ENCODE measurements at places on chromosomes 12 and 14.

GRCh38 chr12:107064687-107065086 lies 28.7 kb downstream of the CRY1 start:
- DNase-seq, result no peak

DNA sequence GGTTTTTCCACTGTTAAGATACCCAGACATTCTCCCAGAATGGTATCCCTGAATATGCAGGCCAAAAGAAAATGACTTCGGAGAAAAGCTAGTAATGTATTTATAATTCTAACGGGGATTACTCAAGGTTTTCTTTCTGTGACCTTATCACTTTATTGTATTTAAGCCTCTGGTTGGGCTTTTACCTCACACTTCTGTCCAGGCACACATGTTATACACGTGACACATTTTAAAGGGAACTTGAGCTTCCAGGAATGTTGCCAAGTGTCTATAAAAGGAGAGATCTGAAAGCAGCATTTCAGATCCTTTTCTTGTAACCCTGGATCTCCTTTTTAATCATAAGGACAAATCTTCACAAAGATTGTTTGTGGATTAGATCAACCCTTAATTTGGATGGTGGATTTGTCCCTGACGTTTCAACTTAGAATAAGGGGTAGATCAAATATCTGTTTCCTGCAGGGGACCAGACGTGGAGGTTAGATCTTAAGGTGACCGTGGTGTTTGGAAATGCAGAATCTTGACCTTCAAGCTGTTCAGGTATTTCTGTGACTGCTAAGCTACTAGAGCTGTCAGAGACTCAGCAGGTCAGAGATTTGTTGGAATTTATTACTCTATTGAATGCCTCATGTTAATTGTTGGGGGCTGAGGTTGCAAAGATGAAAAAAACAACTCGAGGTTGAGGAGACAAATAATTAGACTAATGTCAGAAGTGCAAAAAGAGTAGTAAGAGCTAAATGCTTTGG lies 1.5 kb downstream of the CIPC start:
- DNase-seq, result no peak

- DNase-seq, result no peak
These were observed 448.4 kb upstream of the SEL1L start for GRCh38 chr14:81982046-81982445.

DNA sequence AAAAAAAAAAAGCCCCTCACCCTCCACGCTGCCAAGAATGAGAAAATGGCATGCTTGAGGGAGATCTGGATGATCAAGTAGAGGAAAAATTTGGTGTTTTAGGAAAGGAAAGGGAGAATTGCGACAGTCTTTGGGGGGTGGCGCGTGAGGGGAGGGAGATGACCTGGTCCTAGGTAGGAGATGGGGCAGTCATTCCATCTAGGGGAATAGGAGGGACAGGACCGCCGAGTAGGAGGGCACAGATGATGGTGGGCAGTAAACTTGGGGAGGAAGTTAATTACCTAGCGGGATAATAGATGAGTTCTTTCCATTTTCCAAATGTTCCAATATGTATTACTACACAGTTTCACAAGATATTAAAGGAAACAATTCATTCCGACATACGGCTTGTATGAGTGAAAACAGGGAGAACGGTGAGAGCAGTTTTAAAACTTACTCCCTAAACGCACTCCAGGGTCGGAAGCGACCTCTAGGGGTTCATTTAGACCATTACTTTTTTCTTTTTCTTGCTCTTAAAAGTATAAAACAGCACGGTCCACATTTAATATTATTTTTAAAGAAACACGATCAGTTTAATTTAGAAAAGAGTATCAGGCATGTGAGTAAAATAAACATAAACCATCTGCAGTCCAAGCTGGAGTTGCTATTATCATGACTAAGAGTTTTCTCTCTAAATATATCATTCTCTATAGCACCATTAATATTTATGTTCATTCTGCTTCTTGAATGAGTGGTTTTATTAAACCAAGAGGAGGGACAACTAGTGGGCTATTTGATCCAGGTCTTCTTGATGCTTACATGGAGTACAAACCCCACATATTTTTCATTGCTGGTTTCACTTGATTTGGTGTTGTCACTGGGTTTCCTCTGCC lies 3.0 kb upstream of the FNTB start:
- no peak for DNase-seq

DNA sequence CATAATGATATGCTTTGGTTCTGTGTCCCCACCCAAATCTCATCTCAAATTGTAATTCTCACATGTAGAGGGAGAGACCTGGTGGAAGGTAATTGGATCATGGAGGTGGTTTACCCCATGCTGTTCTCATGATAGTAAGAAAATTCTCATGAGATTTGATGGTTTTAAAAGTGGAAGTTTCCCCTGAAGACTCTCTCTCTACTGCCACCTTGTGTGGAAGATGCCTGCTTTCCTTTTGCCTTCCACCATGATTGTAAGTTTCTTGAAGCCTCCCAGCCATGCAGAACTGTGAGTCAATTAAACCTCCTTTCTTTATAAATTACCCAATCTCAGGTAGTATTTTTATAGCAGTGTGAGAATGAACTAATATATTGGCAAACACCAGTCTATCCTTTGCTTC lies 260.4 kb upstream of the PPFIA2 start:
- DNase-seq, result no peak

GRCh38 chr14:94584591-94585280 lies 3.5 kb downstream of the SERPINA5 start:
- no peak for DNase-seq

DNA sequence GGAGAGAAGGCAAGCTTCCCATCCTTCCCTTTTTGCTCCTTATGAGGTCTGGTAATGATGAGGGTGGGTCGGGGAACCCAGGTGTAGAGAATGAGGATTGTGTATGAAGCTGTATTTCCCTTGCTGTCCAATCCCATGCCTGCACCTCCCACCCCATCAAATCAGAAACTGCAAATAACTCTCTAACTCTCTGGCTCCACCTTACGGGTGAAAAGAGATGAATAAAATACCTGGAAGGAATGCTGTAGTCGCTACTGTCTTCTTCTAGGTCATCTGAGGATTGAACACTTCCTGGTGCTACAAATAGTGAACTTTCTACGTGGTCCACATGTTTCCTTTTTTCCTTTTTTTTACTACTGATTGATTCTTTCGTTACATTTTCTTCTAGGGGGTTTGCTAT lies 38.9 kb upstream of the DICER1 start:
- DNase-seq, result no peak

GRCh38 chr14:92323011-92323915 lies at the start of gene SLC24A4:
TSS of gene SLC24A4 (plus strand) at chr14:92323165. CDS start at chr14:92323831, 666 bp downstream.
- DNase-seq, result no peak

DNA sequence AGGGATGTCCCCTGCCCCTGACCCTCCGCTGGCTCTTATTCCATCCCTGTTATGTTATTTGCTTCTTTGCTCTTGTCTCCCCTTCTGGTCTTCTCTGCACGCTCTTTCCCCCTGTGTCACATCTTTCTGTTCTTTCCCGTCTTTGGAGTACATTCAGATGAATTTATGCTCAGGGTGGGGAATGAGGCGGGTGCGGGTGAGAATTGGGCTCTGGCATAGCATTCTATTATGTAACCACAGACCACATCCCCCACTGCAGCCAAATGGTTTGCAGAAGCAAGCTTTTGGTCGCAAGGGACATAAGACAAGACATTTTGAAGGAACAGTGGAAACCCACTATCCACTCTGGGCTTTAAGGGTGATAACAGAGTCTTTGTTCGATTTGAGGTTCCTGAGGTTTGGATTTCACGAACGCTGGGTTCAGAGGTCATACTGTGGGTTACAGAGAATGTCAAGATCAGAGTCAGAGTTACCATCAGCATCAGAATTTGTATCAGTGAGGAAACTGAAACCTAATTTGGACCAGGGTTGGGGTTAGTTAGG lies 3.8 kb downstream of the ENDOU start:
- no peak for DNase-seq

- DNase-seq, result no peak
These were observed 2.4 kb upstream of the ERC1 start for GRCh38 chr12:988646-989045.

DNA sequence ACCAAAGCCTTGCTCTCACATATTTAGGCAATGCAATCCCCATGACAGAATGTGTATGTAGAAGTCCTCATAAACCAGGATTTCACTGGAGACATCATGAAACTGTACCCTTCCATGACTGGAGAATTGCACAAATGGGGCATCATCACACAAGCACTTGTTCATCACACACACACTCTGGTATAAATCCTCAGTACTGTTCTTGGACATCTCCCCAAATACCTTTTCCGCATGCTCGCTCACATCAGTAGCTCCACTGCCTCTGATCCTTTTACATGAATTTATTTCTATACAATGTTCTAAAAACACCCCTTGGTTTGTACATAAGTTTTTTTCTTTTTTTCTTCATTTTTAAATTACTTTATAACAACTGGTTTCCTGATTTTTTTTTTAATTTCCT lies 3.3 kb upstream of the ING4 start:
- no peak for DNase-seq

GRCh38 chr12:120439646-120440247 lies 1.8 kb downstream of the COX6A1 start:
- peak; percentile 5 for DNase-seq

DNA sequence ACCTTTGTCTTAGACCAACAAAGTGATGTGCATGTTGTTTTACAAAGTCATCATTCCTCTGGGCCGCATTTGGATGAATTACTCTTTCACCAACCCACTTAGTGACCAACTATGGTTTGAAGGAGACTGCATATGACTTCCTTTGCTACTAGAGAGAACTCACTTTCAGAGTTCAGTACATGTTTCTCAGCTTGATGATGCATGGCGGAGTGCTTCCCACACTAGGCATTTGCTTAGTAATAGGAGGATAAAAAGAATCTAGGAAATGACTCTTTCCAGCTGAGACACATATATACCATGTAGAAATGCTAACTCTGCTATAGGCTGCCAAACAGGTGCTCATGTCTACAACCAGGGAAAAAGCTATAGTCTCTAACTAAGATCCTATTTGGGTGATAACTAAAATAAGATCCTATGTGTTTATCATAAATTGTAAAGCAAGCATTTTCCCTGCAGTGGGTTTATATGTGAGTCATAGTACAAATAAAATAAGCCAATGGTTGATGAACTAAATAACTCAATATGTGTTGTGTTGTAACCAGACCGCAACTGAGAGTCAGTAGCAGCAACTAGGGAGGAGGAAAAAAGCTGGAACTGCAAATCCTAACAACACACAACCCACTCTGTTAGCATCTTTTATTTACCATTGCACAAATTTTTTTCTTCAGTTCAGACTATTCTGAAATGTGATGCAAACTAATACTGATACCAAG lies 87.2 kb downstream of the TSPAN8 start:
- no peak for DNase-seq

GRCh38 chr14:104973135-104973384 lies 5.1 kb downstream of the AHNAK2 start:
- no peak for DNase-seq

DNA sequence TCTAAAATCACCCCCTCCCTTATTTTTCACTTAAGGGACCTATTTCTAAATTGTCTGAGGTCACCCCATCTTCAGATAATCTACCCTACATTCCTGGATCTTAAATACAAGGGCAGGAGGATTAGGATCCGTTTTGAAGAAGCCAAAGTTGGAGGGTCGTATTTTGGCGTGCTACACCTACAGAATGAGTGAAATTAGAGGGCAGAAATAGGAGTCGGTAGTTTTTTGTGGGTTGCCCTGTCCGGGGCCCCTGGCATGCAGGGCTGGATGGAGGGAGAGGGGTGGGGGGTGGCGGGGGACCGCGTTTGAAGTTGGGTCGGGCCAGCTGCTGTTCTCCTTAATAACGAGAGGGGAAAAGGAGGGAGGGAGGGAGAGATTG lies 300 bp upstream of the CCND2 start:
- no peak for DNase-seq

- DNase-seq, result no peak
These were observed 3.5 kb downstream of the B3GNT4 start for GRCh38 chr12:122206976-122207375.

- no peak for DNase-seq
These were observed 1598.4 kb upstream of the TMEM132C start for GRCh38 chr12:126668538-126668937.

- DNase-seq, result no peak
These were observed at the start of gene AGAP2 for GRCh38 chr12:57738661-57739237. TSS of gene AGAP2 (minus strand) at chr12:57738742. CDS start at chr12:57738246, 496 bp downstream.

DNA sequence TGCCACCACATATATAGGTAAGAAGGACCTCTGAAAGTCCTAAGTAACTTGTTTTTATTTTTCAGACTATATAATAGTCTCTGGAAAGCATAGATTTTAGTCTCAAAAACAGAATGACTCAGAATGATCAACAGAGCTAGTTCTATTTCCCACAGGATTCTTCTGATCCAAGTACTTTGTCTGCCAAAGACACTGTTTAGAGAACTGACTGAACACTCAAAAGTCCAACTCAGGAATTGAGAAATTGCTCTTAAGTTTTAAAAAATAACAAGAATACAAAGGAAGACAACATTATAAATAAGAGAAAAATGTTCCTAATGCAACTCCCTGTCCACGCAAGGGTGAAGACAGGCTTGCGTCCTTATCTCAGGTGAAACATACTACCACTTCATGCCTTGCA lies 29.0 kb downstream of the LGMN start:
- DNase-seq, result no peak

GRCh38 chr12:96383371-96383770 lies 16.9 kb downstream of the CDK17 start:
- DNase-seq, result no peak

DNA sequence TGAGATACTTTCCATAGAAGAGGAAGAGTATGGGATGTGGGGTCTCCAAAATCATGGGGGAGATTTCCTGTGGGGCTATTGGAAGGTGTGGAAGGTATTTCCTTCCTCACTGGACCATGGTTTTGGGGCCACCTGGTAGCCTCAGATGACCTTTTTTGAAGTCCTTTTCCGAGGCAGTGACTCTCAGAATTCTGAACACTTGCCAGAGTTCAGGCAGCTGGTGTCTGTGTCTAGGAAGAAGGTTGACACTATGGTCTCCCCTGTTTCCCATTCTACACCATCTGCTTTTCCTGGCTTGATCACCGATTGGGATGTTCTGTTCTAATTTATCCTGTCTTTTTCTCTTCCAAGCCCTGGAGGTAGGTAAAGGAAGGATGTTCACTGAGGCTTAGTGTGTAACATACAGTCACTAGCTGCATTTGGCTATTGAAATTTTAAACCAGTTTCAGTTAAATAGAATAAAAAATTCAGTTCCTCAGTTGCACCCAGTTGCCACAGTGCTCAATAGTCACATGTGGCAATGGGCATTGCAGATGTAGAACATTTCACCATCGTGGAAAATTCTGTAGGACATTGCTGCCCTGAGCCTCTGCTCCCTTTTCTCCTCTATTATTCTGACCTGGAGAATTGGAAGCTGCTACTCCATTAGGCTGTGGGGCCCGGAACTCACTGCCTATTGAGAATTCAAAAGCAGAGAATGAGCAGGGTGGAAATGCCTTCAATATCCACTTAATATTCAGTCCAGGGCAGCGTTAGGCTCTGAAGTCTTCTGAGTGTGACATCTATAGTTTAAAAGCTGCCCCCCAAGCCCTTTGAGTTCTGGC lies 11.0 kb upstream of the PLEKHG3 start:
- DNase-seq, result no peak

- DNase-seq, result no peak
These were observed 368.0 kb downstream of the TMEM121 start for GRCh38 chr14:105894125-105894977.
